ENCODE measurements at places on chromosomes 7 and 10.
A peak's percentile ranks its signal among the peaks of the same experiment; 100 is the strongest.

- DNase-seq = no peak
Measured at GRCh38 chr10:47184273-47184672, 115.7 kb upstream of the GDF10 start.

DNA sequence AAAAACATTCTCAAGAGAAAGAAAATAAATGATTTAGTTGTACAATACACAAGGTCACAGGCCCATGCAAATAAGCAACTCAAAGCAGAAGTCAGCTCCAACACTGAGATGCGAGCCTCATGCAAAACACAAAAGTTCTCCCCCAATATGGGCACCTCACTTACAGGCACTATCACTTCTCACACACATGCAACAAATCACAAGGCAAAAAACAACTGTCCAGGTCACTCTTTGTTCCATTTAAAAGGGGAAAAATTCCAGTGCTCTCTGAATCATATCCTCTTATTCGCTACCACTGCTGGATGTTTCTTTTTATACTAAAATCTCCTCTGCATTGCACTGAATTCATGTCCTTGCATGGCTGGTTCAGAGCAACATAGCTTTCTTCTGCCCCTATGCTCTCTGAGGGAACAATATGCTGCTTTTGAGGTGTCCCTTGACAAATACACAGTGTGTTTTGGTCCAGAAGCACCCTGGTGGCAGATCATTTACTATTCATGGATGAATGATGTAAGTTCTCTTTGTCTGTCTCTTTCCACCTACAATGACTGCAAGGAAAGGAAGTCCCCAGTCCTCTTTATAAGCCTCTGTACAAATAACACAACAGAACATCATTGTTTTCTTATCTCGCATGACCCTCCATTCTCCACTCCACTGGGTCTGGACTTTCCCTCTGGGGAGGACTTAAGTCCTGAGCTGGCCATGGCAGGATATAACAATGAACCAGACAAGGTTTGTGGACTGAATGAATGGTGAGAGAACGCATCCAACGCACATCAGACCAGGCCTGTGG lies 85.4 kb upstream of the GSDME start:
- no peak for DNase-seq

GRCh38 chr10:33178026-33178755 lies 156.3 kb downstream of the NRP1 start:
- DNase-seq = no peak

- DNase-seq = no peak
Measured at GRCh38 chr10:93999401-93999851, 5.7 kb downstream of the PLCE1 start.

DNA sequence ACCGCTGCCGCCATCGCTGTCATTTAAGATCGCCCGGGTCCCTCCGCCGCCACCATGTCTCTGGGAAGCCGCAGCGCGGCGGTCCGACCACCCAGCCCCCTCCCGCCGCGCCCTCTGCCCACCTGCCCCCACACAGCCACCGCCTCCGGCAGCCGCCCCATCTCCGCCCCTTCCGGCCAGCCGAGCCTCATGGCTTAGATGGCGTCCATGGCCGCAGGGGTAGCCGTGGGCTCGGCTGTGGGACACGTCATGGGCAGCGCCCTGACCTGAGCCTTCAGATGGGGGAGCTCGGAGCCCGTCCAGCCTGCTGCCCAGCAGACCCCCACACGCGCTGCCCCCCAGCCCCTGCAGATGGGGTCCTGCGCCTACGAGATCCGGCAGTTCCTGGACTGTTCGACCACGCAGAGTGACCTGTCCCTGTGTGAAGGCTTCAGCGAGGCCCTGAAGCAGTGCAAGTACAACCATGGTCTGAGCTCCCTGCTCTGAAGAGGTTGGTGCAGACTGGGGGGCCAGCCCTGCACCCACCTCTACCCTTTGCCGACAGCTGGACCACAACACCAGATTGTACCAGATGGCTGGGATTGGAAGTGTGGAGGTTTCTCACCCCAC lies 38.0 kb upstream of the TARP start:
- no peak for DNase-seq

DNA sequence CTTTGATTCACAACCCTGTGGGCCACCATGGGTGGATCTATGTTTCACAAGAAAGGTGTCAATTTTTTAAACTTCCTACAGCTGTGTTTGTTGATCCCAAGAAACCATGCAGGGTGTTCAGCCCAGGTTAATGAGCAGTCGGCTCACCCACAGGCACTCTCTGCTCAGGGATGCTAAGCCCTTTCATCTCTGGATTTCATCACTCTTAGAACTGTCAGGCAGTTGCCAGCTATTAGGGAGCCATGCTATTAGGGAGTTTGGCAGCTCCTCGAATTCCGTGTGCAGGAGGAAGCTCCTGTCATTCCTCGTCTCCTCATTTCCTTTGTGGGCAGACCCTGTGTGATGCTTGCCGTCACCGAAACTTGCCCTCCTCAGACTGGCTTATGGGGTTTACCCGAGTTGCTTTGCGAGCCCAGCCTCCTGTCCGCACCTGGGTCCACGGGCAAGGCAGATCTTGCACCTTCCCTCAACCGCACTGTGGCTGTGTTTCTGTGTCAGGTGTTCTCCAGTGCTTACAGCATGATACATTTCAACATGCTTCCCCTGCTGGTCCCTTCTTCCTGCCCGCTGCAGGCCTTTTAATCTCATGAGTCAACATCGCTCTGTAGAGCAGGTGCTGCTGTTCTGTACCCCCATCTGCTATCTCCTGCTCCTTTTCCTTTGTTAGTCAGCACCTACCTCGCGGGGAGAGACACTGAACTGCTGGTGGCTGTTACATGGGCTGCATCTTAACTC lies 509.8 kb downstream of the SUGCT start:
- DNase-seq = no peak

- DNase-seq = no peak
Measured at GRCh38 chr10:52257692-52258075, 56.4 kb upstream of the DKK1 start.

DNA sequence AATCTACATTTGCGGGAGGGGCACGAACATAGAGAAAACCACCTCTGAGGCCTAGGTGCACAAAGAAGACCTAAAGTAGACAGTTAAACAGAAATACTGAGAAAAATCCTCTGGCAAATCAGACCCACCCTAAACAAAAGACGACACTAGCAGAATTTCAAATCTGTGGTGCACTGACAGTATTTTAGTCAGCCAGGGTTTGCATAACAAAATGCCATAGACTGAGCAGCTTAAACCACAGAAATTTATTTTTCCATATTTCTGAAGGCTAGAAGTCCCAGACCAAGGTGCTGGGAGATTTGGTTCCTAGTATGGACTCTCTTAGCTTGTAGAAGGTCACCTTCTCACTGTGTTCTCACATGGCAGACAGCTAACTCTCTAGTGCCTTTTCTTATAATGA lies 26.3 kb downstream of the IPMK start:
- no peak for DNase-seq

GRCh38 chr10:128861018-128861901 lies 605.8 kb upstream of the MGMT start:
- no peak for DNase-seq

GRCh38 chr10:61964059-61964709 lies 62.7 kb downstream of the ARID5B start:
- no peak for DNase-seq

DNA sequence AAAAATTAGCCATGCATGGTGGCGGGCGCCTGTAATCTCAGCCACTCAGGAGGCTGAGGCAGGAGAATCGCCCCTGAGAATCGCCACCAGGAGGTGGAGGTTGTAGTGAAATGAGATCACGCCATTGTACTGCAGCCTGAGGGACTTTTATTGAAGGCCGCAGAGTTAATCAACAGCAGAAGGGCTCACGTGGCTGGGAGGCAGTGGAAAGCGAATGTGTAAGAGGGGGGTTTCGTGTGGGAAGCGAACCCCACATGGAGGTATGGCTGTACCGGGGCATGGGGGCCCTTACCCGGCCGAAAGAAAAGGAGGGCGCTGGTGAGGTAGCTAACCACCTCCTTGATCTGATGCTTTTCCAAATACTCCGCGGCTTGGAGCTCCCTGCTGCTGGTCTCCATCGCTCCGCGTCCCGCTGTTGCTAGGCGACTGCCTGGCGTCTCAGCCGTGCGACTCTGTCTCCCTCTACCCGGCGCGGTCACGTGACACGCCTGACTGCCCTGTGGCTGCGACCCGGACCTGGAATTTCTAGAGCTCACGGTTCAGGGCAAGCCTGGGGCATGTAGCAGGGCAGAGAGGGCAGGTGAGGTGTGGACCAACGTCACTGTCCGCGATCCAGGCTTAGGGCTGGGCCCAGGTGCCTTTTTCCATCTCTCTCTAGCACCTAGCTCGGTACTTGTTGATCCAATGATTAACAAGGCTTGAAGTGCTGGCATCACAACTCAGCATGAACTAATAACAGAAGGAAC lies at the start of gene EFCAB10:
EFCAB10 (minus strand) TSS at position 428 of the 746 bp plus-strand sequence; CDS start at position 398, 30 bp downstream.
- DNase-seq = peak; percentile 79

GRCh38 chr10:52883996-52884871 lies 111.7 kb upstream of the MBL2 start:
- DNase-seq = peak; percentile 58

DNA sequence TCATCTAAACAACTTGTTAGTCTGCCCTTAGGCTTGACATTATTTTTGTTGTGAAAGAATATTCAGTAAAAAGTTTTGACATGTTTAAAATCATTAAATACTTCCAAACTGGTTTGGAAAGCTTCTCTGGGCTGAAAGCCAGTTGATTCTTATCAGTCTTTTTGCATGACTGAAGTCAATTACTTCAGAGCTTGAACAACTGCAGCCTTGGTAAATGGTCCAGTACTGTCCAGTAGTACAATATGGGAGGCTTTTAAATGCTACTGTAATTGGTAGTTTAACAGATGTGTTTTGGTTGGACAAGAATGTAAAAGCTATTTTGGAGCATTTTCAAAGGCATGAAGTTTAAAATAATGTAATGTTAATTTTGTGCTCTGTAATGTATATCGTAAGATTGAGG lies 103.4 kb downstream of the SDK1 start:
- no peak for DNase-seq

GRCh38 chr7:12756821-12757220 lies 69.4 kb downstream of the ARL4A start:
- no peak for DNase-seq

- no peak for DNase-seq
Measured at GRCh38 chr7:38863601-38864291, 45.2 kb downstream of the VPS41 start.

GRCh38 chr7:54189330-54189729 lies 352.8 kb upstream of the VSTM2A start:
- no peak for DNase-seq

- no peak for DNase-seq
Measured at GRCh38 chr10:3432081-3432825, 259.7 kb upstream of the PITRM1 start.

GRCh38 chr10:27450225-27450624 lies 53.9 kb upstream of the RAB18 start:
- no peak for DNase-seq

GRCh38 chr10:109348324-109348723 lies 575.0 kb downstream of the XPNPEP1 start:
- DNase-seq = no peak

- no peak for DNase-seq
Measured at GRCh38 chr7:132531562-132531961, 44.7 kb downstream of the PLXNA4 start.

DNA sequence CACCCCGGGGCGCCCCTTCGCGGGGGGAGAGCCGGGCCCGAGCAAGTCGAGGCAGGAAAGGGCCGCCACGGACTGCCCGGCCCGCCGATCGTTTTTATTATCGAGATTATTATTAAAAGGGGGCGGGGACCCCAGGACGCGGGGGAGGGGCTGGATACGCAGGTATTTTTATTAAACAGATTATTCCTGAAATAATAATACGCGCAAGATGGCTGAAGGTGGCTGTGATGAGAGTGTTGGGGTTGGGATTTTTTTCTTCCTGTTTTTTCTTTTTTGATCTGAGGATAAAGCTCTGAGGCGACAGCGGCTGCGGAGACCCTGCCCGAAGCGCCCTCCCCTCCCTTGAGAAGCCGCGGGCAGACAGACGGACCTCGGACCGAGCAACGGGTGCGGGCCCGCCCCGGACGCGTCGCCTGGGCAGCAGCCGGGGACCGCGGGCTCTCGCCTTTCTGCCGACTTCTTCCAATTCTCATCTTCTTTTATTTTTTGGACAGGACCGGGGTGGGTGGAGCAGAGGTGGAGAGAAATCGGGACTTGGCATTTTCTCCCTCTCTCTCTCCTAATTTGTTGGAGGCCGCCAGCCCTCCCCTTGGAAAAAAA lies 1.4 kb upstream of the TRIM8 start:
- peak; percentile 35 for DNase-seq

DNA sequence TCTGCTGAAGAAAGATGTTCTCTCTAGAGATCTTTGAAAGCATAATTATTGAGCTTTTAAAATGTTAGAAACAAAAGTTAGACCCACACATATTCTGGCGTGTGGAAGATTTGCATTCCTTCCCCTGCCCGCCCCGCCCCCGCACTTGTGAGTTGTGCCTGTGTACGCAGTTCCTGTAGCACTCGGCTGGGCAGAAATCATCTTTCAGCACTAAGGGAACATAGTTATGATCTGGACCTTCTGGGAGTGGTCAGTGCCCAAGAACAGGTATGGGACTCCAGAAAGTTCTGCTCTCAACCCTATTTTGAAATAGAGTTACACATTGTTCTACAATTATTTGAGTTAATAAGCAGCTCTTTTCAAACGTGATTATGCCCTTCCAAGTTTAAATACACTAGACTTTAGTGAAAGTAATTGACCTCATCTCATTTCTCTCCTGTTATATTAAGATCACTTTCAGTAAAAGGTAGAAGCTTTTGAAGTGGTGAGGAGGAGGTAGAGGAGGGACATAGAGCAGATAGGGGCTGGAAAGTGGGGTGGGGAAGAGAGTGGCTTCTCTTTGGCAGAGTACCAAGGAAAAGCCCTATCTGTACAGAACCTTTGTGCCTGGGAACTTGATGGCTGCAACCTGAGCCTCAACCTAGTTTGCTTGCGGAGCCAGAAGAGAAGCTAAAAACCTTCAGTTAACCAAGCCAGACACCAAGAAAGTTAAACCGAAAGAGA lies 5.7 kb downstream of the BLVRA start:
- no peak for DNase-seq

GRCh38 chr10:65265451-65265954 lies 1660.3 kb upstream of the LRRTM3 start:
- no peak for DNase-seq

GRCh38 chr7:17722798-17723197 lies 217.5 kb downstream of the SNX13 start:
- DNase-seq = no peak

DNA sequence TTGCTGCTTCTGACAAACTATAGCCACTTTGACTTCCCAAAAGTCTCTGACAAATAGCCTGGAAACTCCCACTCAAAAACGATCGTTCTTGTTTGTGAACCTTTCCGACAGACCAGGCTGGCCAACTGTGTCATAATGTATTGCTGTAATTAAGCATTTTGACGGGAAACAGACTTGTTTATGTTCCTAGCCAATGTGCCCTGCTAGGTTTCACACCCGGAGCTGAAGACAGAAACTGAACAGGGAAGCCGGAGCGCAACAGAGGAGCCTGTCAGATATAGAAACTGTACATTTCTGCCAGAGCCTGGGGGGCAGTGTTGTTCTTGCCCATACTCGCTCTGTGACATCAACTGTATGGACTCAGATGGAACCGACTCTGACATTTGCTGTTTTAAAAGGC lies 55.3 kb upstream of the C7orf33 start:
- DNase-seq = no peak

Data from neural crest cell (in vitro differentiated cells).